ENCODE measurements at places on chromosomes 1 and 21.
A peak's percentile ranks its signal among the peaks of the same experiment; 100 is the strongest.

- no peak for DNase-seq
These were observed 44.9 kb upstream of the ADAR start for GRCh38 chr1:154652893-154653292.

DNA sequence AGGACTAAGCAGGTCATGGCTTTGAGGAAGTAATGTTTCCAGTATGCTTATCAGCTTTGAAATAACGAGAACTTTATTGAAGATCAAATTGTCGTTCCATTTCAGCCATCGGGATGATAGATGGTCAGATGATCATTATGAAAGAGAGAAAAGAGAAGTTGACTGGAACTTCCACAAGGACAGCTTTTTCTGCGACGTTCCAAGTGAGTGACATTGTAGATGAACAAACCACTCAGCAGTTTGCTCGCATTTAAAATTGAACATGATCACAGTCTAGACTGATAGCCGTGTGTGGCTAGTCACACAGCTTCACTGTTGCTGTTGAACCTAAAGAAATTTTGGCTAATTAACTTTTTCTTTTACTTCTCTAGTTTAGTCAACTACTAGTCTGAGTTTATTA lies 151.1 kb downstream of the TLR5 start:
- no peak for DNase-seq

GRCh38 chr1:119910618-119911017 lies 14.3 kb upstream of the ADAM30 start:
- DNase-seq, result no peak

DNA sequence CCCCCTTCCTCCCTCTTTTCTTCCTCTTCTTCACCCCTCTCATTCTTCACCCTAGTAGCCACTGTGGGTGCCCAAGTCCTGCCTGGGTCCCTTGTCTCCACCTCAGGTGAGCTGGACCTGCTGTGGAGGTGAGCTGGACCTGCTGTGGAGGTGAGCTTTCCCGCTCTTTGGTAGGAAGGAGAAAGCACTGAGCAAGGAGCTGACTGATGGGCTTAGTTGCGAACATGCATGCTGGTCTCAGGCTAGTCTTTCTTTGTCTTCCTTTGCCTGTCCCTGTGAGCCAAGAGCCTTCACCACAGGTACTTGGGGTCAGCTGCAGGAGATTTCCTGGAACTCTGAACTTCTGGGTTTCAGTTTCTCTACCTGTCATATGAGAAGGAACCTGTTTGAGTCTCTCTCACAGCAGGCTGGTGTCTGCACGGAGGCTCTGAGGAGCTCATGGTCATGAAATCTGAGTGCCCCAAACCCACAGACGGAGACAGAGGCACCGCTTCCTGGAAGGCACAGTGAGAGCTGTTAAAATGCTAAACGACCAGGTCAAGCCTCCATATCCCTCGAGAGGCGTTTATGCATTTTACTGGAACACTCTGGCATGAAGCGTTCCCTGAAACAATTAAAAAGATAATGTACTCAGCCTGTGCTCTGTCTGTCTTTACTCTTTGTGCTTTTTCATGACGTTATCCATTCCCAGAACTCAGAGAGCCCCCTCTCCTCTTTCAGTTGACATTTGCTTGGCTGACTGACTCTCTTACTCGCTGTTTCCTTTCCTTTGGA lies 69.5 kb downstream of the RHOU start:
- DNase-seq, result no peak

- no peak for DNase-seq
These were observed 54.9 kb upstream of the WASF2 start for GRCh38 chr1:27544834-27545233.

DNA sequence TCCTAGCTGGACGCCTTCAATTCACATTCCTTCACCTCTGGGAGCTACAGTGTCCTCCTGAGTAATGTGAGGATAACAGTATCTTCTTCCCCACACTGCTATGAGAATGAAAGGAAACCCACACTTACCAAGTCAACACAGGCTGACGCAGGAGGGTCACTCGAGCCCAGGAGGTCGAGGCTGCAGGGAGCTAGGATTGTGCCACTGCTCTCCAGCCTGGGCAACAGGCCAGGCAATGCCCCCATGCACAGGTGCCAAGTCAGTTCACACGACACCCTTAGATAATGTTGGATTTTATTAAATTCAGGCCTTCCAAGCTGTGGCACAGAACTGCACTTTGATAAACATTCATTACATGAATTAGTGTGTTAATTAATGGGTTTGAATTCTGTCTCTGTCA lies 31.9 kb downstream of the MATN1 start:
- DNase-seq, result peak; percentile 33

- DNase-seq, result no peak
These were observed 1.2 kb upstream of the ACOT11 start for GRCh38 chr1:54546651-54547401.

GRCh38 chr1:32247983-32248889 lies 1.2 kb downstream of the FAM167B start:
- peak; percentile 93 for DNase-seq

DNA sequence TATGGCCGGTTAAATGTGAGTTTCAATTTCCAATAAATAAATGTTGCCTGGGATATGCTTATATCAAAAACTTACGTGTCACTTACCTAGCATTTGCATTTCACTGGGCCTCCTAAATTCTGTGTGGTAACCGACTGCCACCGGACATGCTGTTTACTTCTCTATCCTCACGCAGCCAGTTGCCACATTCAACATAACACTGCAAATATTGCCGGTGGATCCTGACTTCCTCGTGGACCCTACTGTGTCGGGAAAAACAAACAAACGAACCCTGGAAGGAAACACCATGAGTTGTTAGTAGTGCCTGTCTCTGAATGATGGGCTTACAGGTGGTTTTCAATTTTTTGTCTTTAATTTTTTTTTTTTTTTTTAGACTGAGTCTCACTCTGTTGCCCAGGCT lies 54.1 kb downstream of the RIPK4 start:
- DNase-seq, result no peak

DNA sequence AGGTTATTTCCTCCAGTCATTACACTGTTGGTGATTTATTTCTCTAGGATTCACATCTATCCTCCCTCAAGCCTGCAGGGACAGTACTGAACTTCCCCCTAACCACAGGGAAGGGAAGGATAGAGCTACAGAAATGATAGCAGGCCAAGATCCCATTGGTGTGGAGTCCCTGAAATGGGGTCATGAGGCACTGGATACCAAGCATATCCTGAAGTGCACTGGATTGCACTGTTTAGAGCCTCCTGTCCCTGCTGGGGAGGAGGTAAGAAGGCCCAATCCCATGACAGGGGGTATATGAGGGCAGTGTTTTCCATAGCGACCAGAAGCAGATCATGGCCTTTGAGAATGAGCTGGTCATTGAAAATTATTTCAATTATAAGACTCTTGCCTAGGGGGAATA lies 56.8 kb downstream of the C1orf21 start:
- no peak for DNase-seq

DNA sequence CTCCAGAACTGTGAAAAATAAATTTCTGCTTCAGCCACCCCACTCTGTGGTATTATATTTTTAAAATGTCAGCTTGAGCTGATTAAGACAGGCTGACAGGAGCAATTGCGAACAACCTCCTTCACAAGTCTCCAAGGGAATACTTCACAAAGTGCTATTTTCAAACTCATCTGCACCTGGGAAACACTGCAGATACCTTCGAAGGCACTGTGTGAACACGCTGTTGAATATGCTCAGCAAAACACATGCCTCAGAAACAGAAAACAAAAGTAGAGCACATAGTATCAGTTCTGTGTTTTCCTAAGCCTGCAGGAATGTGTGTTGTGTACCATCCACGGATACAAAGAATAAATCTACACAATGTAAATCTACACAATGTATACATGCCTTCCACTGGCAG lies 10.6 kb downstream of the TSPAN2 start:
- DNase-seq, result no peak

- no peak for DNase-seq
These were observed 20.6 kb upstream of the PPM1J start for GRCh38 chr1:112735752-112736151.

DNA sequence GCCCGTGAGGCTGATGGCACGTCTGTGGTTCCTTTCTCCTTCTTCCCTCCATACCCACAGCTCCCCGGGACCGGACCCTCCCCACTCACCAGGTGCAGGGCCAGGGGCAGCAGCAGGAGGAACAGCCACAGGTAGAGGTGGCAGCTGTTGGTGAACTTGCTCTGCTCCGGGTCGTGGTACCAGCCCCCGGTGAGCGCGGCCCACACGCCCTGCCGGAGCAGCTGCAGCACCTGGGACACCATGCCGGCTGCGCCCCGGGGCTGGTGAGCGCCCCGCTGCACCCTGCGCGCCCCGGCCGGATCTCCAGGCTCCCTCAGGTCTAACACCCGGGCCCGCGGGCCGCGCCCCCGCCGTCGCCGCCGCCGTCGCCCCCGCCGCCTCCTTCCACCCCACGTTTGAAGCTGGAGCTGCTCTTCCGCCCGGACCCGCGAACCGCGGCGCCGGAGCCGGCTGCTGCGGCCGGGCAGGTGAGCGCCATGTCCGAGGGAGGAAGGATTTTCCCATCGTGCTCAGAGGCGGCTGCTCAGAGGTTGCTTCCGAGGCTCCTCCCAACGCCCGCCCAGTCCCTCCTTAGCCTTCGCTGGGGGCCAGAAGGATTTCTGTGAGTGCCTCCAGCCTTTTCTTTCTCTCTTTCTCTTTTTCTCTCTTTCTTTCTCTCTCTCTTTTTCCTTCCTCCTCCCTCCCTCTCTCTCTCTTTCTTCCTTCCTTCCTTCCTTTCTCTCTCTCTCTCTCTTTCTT lies at the start of gene PCNX2:
Gene PCNX2 (minus strand): TSS at position 489 of the 738 bp plus-strand sequence. CDS start 247 bp downstream, at position 242.
- DNase-seq, result no peak

DNA sequence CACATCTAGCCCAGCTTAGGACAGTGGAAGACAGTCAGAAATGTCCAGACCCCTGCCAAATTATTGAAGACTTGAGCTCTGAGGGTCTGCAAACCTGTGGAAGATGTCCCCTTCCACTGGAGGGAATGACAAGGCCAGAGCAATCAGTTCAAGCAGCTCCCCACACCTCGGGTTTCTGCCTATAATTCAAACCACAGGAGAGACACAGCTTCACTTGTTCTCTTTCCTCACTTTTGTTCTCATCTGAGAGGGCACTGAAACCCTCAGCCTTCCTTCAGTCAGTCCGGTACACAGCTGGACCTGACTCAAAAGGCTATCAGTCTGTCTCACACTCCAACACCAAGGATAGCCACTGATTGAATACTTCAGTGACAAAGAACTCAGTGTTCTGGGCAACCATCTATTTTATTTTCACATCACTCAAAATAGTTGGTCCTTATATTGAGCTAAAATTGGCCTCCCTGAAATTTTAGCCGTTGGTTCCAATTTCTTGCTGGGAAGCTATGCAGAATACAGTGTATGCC lies 70.1 kb downstream of the TENT5C start:
- no peak for DNase-seq

DNA sequence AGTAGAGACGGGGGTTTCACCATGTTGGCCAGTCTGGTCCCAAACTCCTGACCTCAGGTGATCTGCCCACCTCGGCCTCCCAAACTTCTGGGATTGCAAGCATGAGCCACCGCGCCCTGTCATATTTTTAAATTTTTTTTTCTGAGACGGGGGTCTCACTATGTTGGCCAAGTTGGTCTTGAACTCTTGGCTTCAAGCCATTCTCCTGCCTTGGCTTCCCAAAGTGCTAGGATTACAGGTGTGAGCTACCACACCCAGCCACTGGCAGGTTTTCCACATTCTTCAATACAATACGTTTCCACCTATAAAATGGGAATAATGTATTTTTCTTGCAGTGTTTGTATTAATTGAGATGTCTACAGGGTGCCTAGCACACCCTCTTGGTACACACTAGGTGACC lies 3.4 kb upstream of the LEFTY1 start:
- no peak for DNase-seq

DNA sequence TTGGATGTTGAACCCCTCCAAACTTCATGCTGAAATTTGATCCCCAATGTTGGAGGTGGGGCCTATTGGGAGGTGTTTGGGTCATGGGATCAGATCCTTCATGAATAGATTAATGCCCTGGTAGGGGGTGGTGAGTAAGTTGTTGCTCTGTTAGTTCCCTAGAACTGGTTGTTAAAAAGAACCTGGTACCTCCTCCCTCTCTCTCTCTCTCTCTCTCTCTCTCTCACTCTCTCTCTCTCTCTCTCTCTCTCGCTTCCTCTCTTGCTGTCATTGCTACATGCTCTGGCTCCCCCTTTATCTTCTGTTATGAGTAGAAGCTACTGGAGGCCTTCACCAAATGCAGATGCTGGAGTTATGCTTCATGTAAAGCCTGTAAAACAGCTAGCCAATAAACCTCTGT lies 498.2 kb upstream of the NR5A2 start:
- DNase-seq, result no peak

DNA sequence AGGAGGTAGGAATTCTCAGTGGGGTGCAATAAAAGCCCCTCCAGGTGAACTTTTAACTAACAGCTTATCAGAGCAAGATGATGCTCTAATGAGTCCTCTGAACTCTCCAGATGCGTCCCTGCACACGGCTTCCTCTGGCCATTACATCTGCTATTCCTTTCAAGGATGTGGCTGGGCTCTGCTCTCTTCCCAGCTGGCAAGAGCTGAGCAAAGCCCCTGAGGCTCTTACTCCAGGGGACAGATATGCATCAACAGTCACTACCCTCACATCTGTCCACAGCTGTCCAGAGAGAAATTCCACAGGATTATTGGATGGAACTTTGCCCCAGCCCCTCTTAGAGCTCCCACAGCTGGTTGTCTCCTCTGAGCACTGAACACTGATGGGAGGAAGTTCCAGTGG lies 267.8 kb downstream of the C1orf94 start:
- no peak for DNase-seq
